Fibroblast of skin of right quadriceps (primary cell): ENCODE measurements at places on chromosomes 16 and 17.

GRCh38 chr17:49595980-49596379 lies 20.3 kb downstream of the NXPH3 start:
- no peak for DNase-seq

- peak; percentile 92 for DNase-seq
Measured at GRCh38 chr17:5785338-5785737, 201.0 kb upstream of the NLRP1 start.

DNA sequence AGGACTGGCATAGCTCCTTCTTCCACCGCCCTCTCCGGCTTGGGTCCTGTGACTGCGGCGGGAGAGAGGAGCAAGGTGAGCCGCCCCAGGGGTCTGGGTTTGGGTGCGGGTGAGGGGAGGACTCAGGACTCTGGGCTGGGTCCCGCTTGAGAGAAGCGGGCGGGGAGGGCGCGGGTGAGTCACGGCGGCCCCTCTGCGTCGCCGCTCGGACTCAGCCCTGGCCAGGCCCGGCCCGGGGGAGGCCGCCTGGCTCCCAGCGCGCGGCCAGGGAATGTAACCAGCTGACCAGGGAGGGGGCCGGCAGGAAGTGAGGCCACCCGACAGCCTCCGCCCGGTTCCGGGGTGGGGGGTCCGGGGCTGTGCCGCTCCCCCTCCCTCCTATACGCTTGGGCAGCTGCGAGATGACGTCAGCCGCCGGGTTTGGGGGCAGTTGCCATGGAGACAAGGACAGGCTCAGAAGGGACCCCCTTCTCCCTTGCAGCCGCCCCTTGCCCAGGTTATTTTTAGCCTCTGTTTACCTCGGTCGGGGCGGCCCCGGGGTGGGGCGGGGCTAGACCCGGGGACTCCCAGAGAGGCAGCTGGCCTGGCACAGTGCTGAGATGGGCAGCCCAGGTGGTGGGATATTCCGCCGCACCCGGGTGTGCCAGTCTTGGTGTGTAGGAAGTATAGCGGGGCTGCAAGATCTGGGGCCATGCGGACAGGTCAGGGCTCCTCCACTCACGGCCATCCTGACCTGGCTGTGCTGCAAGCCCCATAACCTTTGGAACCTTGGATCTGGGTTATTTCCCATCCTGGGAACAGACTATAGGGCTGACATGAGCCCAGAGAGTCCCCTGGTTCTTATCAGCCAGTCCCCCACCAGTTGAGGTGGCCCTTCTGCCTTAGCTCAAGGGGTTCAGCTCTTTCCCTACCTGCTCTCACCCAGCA lies 1.6 kb downstream of the RIPOR1 start:
- peak; percentile 55 for DNase-seq

- no peak for DNase-seq
Measured at GRCh38 chr17:70074236-70074830, 692 bp upstream of the KCNJ16 start.

- DNase-seq: no peak
Measured at GRCh38 chr17:77611791-77612502, 346.6 kb upstream of the TNRC6C start.

- no peak for DNase-seq
Measured at GRCh38 chr16:57531635-57532265, 4.6 kb downstream of the CCDC102A start.

GRCh38 chr17:36721560-36722120 lies 120.3 kb downstream of the MRM1 start:
- DNase-seq: no peak

DNA sequence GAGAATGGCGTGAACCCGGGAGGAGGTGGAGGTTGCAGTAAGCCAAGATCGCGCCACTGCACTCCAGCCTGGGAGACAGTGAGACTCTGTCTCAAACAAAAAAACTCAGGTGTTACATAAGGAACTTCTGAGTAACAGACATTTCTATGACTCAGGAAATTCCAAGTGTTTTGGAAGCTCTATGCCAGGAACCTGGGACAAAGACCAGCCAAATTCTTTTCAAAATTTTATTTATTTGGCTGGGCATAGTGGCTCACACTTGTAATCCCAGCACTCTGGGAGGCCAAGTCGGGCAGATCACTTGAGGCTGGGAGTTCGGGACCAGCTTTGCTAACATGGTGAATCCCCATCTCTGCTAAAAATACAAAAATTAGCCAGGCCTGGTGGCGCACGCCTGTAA lies 5.2 kb upstream of the SH2B1 start:
- DNase-seq: no peak

- peak; percentile 47 for DNase-seq
Measured at GRCh38 chr17:40516581-40517285, 15.3 kb upstream of the TNS4 start.

- peak; percentile 63 for DNase-seq
Measured at GRCh38 chr16:10088380-10088793, 93.8 kb downstream of the GRIN2A start.
